ENCODE measurements at places on chromosomes 5 and 9.

DNA sequence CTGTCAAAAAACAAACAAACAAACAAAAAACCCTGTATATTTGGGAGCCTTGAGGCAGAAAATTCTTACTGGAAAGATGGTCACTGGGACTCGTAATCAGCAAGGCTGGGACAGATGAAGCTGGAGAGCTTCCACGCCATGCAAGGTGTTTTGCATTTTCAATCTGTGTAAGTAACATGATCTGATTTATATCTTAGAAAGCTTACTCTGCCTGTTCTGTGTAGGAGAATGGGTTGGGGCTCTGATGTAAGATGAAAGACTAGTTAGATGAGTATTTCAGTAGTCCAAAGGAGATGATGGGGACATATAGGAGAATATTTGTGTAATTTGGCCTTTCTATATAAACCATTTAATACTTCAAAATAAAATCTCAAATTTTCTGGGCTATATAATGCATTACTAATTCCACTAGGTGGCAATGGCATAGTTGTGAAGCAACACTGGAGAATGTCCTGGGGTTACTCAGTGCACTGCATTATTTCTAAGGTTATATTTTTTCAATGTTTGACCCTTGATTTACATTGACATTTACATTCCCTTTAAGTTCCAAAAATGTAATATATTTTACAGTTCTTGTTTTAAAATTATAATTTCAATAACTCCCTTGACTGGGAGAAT lies 21.9 kb upstream of the FSD1L start:
- DNase-seq: no peak

DNA sequence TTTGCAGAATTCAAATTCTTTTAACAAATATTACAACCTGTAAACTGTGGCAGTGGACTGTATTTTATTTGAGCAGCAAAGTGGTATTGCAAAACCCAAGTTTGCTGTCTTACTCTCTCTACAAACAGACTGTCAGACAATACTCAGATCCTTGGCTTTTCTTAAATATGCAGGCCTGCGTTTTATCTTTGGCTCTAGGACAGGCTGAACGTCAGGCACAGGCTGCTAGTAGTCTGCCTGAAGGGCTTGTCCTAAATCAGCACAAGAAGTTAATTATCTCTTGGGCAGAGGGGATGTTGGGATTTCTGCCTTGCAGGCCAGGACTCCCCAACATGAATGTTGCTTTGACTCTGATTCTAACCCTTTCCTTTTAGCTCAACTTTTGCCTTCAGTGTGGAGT lies 147.5 kb downstream of the SLIT3 start:
- no peak for DNase-seq

DNA sequence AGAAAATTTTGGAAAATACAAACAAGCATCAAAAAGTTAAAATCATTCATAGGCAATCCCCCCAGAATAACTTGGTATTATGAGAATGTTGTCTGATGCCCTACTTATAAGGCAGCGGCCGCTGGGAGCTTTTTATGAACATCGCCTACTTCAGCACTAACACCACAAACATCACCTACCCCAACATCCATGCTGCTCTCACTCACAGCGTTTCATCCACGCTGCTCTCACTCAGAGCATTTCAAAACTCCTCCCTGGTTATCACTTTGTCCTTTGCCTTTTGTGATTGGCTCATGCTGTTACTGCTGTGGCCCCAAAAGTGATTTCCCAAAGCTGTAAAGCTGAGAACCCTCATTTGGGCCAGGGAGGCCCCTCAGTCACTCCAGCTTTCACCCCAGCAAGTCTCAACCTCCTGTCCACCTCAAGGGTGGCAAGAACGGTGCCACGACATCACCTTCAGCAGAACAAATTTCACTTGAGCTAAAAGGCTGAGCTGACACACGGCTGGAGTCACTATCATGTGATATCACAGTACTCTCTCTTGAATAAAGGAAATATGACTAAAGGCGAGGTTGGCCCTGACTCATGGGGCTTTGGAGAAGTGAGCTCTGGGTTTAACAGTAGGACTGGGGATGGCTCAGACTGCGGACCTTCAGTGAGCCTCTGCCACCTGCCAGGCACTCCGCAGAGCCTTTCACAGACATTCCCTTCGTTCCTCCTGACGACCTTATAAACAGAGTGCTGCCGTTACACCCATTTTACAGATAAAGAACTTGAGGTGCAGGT lies 25.2 kb downstream of the SHC3 start:
- no peak for DNase-seq

DNA sequence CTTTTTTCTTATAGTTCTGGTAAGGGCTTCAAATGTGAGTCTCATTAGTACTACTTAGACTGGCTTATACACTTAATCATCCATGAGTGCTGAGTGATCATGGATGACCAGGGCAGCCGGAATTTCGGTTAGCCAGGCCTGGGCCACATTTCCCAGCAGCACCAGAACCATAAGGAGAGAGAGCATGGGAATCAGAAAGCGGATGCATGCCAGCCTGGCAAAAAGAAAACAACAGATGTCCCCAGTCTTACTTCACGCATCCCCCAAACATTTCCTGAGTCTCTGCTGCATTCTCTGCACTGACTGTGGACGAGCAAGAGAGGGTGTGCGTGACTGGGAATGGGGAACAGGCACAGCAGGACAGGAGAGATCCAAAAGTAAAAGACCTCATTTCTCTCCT lies 371.1 kb upstream of the ZNF608 start:
- no peak for DNase-seq

- DNase-seq: no peak
Measured at GRCh38 chr9:72382405-72382804, 17.4 kb upstream of the ZFAND5 start.

- DNase-seq: no peak
Measured at GRCh38 chr9:16661816-16662215, 208.7 kb downstream of the BNC2 start.

DNA sequence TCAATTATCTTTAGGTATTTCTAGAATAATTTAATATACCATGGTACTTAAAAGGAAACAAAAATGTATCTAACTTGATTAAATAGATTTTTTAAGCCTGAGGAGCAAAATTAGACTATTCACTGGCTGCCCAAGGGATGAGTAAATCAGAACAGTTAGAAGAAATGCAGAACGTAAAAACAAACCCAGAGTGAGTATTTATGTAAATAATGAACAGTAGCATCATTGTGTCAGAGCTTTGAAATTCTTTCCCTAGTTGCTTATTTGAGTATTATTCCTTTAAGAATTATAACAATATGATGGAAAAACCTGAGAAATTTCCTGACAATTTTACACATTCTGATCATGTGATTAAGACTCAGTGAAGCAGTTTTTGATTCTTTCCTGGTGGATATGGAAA lies 200.9 kb downstream of the GDNF start:
- no peak for DNase-seq

- DNase-seq: no peak
Measured at GRCh38 chr5:130316971-130317680, 412.9 kb downstream of the CHSY3 start.

GRCh38 chr5:43661102-43661501 lies 58.1 kb downstream of the NNT start:
- no peak for DNase-seq

DNA sequence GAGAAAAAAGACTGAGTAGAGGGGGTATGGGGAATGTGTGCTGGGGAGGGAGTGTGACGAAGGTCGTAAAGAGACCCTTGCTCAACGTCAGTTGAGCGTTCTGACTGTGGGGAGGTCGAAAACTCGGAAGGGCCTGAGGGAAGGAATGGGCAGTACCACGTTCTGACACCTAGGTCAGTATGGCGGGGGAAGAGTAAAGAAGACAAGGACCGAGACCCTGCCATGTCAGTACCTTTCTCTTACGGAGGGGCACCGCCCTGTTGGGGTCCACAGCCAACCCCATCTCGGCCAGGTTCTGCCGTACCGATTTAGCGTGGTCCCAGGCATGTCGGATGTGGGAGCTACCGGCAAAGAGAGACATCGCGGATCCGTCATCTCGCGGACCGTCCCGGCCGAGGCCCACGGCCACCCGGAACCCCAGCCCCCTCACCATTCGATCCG lies 375 bp downstream of the NOP16 start:
- DNase-seq: no peak

DNA sequence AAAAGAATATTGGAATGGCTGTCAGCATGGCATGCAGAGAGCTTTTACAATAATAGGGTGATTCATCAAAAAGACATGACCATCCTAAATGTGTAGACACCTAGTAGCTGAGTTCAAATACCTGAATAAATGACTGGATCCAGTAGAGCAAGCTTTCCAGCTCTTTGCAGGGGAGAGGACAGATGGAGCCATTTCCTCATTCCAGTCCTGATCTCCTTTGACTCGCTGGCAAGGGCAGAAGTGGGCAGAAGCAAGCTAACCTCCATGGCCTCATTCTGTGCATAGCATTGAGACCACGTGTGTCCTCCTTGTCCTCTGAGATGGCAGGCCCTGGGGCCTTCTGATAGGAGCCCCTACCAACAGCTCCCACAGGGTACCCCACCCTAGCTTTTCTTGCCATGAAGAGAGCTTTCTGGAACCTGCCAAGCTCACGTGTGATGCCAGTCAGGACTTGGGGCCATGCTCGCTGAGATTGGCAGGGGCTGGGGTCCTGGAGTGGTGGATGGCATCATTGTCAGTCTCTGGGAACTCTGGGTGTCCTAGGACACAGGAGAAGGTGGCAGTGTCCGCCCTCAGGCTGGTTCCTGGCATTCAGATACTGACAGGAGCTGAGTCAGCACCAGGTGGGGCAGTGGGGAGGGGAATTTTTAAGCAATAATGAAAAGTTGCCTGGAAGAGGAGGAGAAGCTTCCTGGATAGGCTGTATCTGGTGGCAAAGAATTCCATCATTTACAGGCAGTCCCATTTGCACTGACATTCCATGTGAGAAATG lies 33.6 kb downstream of the WWC1 start:
- DNase-seq: no peak

GRCh38 chr5:82004511-82004910 lies 32.7 kb downstream of the ATG10 start:
- no peak for DNase-seq

- no peak for DNase-seq
Measured at GRCh38 chr9:19009391-19009965, 23.5 kb downstream of the SAXO1 start.

DNA sequence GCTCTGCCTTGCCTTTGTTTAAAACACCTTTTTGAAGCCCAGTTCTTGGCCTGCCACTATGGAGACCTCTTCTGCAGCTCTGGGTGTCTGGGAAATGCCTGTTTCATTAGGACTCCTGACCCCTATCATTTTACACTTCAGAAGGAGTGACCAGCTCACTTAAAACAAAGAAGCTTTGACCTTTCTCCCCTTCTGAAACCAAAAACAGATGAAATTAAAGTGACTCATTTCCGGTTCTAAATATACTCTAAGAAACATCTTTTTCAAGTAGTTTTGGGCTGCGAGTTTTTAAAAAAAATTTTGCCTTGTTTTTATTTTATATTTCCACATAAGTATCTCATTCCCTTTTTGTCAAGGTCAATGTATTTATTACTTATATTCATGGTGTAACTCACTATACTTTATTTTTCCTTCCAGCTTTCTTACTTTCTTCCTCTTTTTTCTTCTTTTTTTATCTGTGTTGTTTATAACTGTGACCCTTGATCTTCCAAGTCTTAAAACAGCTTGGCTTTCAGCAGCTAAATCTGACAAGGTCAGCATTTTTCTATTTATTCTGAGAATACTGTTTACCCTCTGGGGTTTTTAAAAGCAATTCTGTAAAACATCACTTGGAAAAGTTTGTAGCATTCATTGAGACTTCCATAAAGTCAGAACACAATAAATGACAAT lies 672.9 kb downstream of the NR2F1-AS1 start:
- no peak for DNase-seq

GRCh38 chr9:133181561-133181960 lies 17.8 kb upstream of the GBGT1 start:
- DNase-seq: no peak

GRCh38 chr9:16625161-16625631 lies 245.3 kb downstream of the BNC2 start:
- no peak for DNase-seq

- no peak for DNase-seq
Measured at GRCh38 chr5:35214051-35214450, 16.2 kb downstream of the PRLR start.

DNA sequence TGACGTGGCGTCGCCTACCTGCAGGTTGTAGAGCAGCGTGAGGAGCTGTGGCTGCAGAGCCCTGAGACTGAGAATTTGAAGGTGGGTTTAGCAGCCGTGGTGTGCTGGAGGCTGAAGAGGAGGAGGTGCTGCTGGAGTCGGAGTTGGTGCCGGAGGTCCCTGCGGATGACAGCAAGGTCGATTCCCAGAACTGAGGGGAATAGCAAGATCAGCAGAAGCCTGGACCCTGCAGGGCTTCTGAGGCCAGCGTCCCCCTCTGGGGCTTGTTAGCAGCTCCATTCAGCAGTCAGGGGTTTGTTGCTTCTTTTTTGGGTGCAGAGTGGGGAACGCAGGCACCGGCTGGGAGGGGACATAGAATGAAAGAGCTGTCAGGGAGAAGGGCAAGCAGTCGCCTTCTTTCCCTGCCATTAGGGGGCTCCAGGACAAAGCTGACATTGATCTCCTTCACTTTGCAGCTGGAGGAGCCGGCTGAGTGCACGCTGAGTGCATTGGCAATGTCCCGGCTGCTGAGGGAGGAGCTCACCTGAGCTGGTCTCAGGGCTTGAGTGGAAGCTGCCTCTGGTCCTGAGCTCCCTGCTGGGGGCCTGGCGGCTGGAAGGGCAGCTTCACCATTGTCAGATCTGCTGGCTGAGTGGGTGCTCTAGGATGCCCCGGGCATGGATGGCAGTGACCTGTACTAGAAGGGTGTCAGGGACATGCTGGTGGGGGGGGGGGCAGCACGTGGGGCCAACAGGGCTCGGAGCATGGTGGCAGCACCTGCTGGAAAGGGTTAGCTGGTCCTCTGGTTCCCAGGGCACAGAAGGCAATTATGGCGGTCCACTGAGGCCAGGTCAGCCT lies 20.8 kb downstream of the OBP2B start:
- DNase-seq: no peak

GRCh38 chr5:138963763-138964371 lies 88.7 kb upstream of the LRRTM2 start:
- no peak for DNase-seq

DNA sequence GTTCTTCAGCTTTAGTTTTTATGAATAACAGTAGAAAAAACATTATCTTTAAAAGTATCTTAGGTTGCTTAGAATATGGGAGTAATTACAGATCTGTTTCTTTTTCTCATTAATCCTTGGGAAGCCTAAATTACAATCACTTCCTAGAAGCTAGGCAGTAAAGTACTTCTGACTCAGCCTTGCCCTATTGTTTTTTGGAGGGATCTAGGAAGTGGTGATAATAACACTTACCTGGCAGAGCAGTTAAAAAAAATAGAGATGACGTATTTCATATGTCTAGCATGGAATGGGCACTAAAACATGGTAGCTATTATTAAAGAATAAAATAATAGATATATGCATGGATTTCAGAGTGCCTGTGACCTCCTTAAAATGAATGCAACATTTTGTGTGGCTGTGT lies 8.2 kb upstream of the FST start:
- no peak for DNase-seq

DNA sequence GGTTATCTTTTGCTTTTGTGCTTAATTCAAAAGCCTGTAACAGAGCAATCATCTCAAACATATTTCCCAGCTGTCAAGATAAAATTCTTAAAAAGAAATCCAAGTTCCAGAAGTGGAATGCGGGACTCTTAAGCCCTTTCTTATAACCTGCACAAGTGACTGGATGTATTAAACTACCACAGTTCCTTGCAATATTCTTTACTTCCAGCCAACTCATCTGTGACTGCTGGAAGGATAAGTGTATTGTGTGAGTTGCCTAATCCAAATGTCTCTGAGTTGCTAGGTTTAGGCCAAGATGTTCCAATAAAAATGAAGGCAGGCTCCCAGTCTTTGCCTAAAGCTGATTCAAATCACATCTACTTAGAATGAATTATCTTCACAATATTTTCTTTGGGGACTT lies 159.2 kb upstream of the SLC24A2 start:
- no peak for DNase-seq

GRCh38 chr9:18473652-18474279 lies at the start of gene ADAMTSL1:
TSS of gene ADAMTSL1 (plus strand) at chr9:18474153. CDS start at chr9:18474233, 80 bp downstream.
- DNase-seq: no peak
